ENCODE measurements at places on chromosomes 12 and 14.

DNA sequence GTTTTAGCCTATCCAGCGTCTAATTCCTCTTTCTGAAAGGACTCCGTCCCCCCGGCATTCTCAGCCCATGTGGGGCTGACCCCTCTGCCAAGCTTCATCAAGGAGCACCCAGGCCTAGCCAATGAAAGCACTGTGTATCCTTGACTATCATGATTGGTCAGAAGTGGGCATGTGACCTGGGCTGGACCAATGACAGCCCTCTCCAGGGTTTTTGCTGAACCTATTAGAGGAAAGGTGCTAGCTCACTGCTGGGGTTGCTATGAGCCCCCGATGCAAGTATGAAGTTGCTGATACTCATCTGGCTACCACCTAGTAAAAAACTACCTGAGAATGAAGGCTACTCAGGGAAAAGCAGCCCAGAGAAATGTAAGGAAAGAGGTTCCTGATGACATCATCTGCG is 68.1 kb downstream of the LRRC74A start:
- DNase-seq = no peak

GRCh38 chr12:112992541-112993398 is 14.5 kb downstream of the OAS2 start:
- DNase-seq = peak; percentile 27

DNA sequence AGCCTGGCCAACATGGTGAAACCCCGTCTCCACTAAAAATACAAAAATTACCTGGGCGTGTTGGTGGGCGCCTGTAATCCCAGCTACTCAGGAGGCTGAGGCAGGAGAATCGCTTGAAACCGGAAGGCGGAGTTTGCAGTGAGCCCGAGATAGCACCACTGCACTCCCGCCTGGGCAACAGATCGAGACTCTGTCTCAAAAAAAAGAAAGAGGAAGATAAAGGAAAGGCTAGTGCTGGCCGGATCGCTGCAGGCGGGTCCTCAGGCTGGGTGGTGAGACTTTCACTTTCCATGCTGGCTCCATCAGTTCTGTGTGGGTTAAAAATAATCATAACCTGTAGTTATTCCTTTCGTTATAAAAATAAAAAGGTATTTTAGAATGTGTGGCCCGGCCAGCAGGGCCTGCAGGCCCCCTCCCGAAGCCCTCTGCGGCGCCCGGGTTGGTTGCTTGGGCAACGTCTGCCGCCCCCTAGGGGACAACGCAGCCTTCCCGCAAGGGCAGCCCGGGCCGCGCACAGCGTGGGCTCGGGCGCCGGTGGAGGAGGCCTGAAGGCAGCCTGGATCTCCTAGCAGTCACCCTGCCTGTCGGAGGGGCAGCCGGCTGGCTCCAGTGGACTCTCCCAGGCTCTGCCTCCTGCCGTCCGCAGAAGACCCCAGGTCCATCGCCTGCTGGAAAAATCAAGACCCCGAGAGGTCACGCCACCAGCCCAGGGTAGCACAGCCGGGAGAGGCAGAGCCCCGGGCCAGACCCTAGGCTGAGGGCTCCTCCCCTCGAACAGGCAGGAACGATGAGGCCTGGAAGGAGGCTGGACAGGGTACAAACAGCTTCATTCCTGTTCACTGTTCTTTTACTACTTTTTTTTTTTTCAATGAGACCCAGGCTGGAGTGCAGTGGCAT is 5.0 kb upstream of the SLC25A47 start:
- peak; percentile 30 for DNase-seq

DNA sequence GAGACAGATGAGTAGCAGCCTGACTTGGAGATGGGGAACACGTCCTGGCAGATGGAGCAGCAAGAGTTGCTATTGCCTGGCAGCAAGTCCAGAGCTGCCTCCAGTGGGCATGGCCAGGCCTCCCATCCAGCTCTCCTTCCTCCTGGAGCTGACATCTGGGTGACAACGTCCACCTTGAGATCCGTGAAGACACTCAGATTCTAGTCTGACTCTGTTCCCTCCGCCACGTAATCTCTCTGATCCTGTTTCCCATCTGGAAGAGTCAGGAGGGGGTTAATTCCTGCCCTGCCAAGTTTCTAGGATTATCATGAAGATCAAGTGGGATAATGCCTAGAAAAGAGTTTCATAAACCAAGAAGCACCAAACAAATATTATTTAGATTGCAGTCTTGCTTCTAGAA is 65.3 kb upstream of the FAM181A start:
- no peak for DNase-seq

DNA sequence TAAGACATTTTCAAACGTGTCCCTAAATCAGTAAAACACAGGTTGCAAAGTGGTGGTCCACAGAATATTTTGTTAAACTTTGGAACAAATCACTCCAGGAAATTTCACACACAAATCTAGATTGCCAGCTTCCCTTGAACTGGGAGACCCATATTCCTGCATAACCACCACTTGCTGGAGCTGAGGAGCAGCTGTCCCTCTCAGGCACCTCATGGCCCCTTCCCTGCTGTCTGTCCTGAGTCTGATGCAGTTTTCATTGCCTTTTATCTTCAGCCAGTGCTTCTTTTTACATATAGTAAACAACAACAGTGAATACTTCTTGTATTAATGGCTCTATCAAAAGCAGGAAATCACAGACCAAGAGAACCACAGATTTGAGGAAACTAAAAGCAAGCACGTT is 289.3 kb downstream of the MED13L start:
- DNase-seq = no peak

GRCh38 chr12:54463034-54463433 is 10.4 kb downstream of the GTSF1 start:
- no peak for DNase-seq

DNA sequence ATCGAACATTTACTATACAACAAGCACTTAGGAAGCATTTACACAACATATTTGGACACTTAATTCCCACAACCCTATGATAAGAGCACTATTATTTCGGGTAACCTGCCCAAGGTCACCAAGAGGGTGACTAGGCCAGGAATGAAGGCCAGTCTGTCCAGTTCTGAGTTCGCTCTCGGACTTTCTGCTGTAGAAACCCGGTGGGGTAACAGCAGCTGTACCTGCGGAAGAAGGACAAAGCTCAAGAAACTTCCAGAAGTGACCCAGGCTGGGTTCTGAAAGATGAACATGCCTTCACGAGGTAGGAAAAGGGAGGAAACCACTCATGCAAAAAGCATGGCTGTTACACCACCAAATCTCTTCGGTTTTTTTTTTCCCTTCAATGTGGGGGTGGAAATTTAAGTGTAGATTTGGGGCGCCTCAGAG is 10.8 kb downstream of the PLA2G1B start:
- no peak for DNase-seq

GRCh38 chr12:112163471-112163991 is 38.2 kb downstream of the TRAFD1 start:
- no peak for DNase-seq

DNA sequence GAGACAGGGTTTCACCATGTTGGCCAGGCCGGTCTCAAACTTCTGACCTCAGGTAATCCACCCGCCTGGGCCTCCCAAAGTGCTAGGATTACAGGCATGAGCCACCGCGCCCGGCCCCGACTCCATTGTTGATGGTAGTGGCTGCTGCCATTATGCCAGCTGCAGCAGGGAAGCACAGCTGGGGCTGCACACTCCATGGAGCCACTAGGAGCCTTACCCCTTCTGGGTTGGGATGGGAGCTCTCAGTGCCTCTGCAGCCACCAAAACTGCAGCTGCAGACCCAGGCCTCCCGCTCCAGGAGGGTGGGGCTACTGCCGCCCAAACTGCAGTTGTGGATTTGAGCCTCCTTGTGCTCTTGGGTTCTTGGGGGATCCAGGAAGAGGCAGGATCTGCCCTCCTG is 25.9 kb downstream of the TCHP start:
- no peak for DNase-seq

- DNase-seq = no peak
These were observed 222.9 kb upstream of the MYL2 start for GRCh38 chr12:111143271-111143670.

GRCh38 chr12:49037947-49038237 is 19.3 kb upstream of the PRKAG1 start:
- DNase-seq = no peak

DNA sequence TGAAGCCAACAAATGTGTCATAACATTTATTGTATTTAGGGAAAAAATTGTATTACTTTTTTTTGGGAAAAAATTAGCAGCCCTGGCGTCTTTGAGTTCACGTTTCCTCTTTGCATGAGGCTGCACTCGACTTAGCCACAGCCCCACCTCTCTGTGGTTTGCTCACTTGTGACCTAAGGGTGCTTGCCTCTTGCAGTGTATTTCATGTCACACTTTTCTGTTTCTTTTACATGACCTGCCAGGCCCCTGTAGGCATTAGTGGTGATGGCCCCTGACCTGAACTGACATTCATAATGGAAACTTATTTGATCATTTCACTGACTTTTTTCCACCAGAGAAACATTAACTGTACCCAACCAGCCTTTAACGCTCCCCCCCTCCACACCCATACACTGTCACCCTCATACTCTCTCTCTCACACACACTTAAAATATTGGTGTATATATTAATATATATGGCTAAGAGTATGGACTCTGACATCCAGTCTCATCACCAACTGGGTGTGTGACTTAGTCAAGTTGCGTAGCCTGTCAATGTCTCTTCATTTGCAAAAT is 122.9 kb downstream of the PRKCH start:
- DNase-seq = peak; percentile 29

- DNase-seq = no peak
These were observed 89.1 kb downstream of the DRAM1 start for GRCh38 chr12:101966496-101966895.

DNA sequence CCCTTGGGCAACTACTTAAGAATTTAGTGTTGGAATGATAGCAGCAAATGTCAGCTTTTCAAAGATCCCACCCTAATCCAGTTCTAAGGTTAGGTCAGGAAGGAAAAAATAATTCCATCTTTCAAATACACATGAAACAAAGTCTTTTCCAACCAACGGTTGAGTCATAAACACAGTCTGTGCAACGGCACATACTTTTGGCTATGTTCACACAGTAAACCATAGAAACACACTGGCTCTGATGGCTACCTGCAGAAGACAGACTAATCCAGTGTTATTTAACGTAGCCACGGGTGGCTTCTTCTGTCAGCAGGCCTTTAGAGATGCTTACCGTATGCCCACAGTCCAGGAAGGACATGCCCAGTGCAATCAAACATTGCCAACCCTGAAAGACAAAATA is 35.7 kb downstream of the HIGD1C start:
- no peak for DNase-seq

- DNase-seq = no peak
These were observed 806 bp downstream of the LTBR start for GRCh38 chr12:6384499-6385436.

GRCh38 chr12:1108276-1108675 is 117.3 kb downstream of the ERC1 start:
- no peak for DNase-seq

- DNase-seq = no peak
These were observed 21.9 kb upstream of the IFT81 start for GRCh38 chr12:110102255-110102654.

GRCh38 chr14:61607570-61608244 is 87.6 kb upstream of the HIF1A start:
- no peak for DNase-seq

- no peak for DNase-seq
These were observed 452.5 kb downstream of the FUT8 start for GRCh38 chr14:65864984-65865383.

DNA sequence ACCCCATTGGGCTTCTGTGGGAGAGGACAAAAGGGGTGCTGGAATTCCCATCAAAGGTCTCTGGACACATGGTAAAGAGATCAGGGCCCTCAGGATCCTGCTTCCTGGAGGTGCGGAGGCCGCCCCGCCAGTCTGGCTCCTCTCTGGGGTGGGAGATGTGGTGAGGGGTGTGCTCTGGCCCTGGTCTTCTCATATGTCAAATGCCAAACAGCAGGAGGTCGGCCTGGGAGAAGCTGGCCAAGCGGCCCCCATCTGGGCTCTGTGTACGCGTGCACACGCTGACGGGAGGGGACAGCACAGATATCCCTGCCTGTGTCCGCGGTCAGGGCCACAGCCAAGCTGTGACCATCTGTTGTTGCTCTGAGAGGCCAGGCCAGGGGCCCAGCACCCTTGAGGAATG is 14.1 kb downstream of the FIGNL2 start:
- no peak for DNase-seq

DNA sequence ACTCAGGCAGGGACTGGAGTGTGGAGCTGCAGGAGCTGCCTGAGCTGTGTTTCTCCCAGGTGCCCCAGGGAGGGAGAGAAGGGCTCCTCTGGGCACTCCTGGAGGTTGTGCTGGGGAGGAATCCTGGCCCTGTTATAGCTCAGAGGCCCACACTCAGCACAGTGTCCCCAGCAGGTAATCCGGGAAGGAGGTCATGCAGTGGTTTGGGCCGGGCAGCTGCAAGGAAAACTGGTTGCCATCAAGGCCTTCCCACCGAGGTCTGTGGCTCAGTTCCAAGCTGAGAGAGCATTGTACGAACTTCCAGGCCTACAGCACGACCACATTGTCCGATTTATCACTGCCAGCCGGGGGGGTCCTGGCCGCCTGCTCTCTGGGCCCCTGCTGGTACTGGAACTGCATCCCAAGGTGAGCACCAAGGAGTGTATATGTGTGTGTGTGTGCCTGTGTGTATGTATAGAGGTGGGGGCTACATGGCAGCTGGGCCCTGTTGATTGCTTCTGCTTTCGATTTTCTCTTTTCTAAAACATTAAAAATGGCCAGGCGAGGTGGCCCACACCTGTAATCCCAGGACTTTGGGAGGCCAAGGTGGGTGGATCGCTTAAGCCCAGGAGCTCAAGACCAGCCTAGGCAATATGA is 2.0 kb downstream of the AMHR2 start:
- DNase-seq = no peak

GRCh38 chr12:92524489-92524888 is 178.3 kb upstream of the PLEKHG7 start:
- DNase-seq = no peak

GRCh38 chr14:100557658-100558057 is 29.6 kb downstream of the BEGAIN start:
- no peak for DNase-seq

- no peak for DNase-seq
These were observed 12.3 kb downstream of the SCARB1 start for GRCh38 chr12:124851342-124851741.

DNA sequence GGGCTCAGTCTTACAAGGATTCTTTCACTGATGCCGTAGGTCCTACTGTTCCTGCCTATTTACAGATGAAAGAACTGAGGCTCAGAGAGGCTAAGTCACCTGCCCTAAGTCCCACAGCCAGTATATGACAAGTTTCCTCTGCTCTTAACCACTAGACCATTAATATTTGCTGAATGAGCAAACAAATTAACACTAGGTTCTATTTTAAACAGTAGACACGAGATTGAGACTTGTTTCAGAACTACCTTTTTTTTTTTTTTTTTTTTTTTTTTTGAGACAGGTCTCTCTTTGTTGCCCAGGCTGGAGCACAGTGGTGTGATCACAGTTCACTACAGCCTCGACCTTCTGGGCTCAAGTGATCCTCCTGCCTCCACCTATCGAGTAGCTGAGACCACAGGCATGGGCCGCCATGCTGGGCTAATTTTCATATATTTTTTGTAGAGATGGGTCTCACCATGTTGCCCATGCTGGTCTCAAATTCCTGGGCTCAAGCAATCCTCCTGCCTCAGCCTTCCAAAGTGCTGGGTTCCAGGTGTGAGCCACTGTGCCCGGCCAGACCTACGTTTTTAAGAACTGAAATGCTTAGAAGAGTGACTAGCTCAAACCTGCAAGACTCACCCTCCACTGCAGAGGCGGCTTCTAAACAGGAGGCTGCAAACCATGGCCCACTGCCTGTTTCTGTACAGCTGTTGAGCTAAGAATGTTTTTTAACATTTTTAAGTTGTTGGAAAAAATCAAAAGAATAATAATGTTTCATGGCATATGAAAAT is 12.9 kb downstream of the SYNE3 start:
- DNase-seq = no peak
